HAP-1 (cell line): ENCODE measurements at places on chromosomes 6 and 20.

- peak; percentile 27 for DNase-seq
Observed at GRCh38 chr6:4805553-4806336, 29.5 kb downstream of the CDYL start.

GRCh38 chr6:33952016-33952415 is 148.2 kb upstream of the MLN start:
- no peak for DNase-seq

DNA sequence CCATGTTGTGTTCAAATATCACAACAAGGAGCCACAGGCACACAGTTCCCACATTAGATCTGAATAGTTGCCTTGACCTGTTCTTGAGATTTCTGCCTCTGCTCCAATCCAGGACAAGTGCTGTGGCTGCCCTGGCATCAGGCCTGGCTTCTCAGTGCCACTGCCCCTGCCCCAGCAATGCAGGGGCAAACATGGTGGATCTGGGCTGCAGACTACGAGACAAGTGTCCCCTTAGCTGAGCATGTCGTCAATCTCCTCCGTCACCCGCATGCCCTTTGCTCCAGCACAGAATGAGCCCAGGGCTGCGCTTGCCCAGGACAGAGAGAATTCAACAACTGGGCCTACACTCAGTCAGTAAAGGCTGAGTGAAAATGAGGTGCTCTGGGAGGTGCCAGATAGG is 201.6 kb downstream of the SYNDIG1 start:
- no peak for DNase-seq

DNA sequence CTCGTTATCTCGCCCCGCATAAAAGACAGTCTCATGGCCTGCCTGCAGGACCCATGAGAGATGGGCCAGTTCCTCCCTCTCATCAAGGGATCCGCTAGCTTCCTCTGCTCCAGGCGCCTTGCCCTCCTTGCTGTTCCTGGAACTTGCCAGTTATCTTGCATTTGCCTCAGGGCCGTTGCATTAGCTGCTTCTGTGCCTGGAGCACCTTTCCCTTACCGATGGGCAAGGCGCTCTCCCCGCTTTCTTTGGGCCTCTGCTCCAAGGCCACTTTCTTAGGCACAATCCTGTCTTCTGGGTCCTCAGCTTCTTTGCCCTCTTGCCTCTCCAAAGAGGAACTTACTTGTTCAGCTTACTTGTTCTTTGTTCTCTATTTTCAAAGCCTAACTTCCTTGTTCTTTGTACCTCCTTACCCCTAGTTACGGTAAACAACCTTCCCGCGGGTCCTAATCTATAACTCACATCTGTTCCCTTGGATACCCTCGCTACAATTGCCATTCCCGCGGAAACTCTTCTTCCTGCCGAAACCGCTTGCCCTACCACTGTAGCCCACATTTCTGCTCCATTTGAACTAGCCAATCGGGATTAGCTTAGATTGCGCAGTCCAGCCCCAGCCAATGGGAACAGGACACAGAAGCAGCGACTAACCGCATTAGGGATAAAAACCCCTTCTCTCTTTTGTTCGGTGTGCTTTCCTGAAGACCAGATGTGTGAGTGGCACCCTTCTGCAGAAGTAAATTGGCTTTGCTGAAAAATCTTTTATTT is 887 bp upstream of the NSFL1C start:
- DNase-seq: no peak

- no peak for DNase-seq
Observed at GRCh38 chr6:122753000-122753687, 26.4 kb upstream of the FABP7 start.

DNA sequence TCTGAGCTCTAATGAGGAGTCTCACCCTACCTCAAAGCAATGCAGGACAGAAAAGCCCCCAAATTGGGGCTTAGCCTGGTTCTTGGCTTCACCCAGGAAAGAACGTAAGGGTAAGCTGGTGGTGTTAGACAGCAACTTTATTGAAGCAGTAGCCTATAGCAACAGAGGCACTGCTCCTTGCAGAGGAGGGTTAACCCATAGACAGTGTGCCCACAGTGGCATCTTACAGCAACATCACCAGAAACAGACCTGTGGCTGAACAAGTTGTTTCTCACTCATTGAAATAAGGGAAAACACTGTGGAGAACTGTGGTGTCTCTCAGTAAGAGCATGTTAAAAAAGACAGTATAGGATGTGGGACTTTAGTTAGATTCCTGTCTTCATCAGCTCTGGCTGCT is 80.4 kb upstream of the SPTLC3 start:
- DNase-seq: no peak

GRCh38 chr20:51695574-51696303 is 72.5 kb downstream of the ATP9A start:
- DNase-seq: no peak

DNA sequence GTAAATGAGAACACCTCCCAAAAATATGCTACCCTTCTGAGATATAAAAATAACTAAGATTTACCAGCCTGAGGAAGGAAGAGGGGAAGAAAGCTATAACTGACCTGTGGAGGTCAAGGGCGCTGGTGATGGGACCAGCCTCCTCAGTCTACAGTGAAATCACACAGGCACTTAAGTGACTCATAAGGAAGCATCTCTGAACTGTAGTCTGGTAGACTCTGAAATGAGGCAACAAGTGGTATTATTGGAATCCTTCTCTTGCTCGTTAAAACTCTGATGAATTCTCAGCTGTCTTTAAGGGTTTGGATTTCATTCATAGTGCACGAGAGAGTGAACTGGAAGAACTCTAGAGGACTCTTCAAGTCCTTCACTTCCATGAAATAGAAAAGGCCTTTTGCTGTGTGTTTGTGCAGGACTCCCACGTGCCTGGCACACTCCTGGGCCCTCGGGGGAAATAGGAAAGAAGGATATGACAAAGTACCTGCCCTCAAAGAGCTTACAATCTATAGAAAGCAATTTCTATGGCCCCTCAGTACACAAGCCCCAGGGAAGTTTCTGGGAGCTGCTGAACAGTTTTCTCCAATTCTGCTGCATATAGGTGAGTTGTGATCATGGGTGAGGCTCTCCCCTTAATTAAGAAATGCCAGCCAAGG is 231.8 kb upstream of the RREB1 start:
- no peak for DNase-seq

GRCh38 chr6:28657769-28658465 is 132.2 kb downstream of the GPX5 start:
- peak; percentile 74 for DNase-seq

DNA sequence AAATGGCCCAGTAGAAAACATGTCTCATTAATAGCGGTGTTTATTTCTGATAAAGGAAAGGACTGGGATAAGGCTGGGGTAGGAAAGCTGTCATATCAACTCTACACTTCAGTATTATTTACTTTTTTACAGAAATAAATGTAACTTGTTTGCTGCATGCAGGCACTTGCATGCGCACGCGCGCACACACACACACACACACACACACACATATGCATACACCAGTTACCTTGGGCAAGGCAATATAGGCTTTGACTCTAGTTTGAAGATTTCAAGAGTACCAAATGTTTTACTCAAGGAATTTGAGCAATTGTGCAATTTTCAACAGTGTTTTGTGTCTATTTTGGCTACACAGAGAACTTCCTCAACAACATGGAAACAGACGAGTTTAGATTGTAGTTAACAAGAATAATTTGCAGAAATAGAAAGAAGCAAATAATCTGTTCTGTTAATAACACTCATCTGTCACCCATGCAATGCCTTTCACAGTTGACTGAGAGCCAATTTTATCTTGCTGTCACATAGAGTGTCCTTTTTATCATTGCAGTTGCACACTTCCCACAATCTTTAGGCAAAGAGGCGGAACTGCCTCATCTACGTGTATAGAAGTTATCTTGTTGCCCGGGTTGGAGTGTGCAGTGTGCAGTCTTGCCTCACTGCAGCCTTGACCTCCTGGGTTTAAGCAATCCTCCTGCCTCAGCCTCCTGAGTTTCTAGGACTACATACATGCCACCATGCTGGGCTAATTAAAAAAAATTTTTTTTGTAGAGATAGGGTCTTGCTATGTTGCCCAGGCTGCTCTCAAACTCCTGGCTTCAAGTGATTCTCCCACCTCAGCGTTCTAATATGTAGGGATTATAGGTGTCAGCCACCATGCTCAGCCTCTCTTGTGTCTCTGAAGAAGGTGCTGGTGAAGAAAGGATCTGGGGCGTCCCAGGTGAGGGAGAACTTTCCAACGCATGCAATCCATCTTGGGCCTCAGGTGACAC is 74.8 kb upstream of the SHLD1 start:
- no peak for DNase-seq

- peak; percentile 54 for DNase-seq
Observed at GRCh38 chr6:21769405-21769861, 175.9 kb downstream of the SOX4 start.

- no peak for DNase-seq
Observed at GRCh38 chr6:105196076-105196475, 16.3 kb upstream of the POPDC3 start.

DNA sequence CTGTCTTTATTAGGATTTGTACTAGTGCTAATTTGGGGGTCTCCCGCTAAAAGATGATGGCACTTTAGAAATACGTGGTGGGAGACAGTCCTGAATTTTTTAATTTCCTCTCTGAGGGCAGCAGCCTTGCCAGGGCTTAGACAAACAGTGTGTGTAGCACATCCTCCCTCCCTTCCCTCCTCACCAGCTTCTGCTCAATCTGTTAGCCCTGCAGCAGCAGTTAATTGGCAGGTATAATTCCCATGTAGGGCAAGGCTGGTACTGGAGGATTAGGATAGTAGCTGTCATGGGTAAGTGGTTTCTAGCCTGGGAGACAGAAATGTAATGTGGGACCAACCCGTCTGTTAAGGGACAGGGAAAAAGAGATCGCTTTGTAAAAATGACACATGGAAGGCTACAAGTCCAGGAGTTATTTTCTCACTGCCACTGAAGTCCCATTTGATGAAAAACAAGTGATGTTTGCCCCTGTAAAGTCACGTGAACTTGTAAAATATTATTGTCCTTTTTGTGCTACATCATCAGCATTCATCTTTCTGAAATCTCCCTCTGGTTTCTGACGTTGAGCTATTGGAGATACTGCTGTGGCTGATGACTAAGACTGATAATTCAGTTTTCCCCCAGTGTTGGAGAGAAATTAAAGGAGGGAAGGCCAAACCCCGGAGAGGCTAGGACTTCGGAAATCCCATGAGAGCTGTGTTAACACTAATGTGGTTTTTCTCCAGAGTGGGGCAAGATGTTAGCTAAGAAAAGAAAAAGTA is 40.6 kb downstream of the CTNNBL1 start:
- DNase-seq: no peak

DNA sequence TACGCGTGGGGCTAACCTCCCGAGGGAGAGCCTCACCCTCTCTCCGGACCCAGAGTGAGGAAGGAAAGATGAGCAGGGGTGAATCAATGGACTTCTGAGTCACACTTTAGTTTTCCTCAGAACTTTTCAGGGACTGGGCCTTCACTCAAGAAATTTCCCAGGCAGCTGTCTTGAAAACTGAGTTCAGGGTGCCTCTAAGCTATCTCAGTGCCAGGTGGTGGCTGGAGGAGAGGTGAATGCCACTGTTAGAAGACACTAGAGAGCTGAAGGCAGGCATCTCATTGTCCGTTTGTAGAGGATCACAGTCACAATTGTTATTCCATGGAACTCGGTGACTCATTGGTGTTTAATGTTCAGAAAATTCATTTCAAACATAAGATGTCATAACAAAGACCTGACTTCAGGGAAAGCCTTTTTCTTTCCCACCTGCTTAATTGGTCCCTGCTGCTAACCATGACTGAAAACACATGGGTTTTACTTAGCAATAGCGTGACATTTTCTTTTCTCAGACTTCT is 5.3 kb upstream of the SERPINB6 start:
- no peak for DNase-seq

DNA sequence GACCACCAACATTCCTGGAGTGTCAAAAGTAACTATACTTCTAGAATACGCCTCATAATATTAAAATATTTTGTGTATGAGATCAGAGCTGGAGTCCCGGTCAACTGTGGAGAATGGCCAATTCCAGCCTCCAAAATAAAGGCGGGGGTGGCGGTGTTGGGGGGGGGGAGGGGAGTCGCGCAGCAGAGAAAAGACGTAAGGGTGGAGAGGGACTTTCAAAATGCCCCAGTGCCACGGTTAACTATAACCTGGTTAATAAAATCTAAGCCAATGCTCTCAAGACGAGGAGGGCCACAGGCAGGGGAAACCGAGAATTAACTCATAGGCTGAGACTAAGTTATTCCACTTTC is 1.3 kb downstream of the NUP153 start:
- peak; percentile 39 for DNase-seq

- DNase-seq: no peak
Observed at GRCh38 chr6:1110164-1110563, 201.7 kb upstream of the FOXQ1 start.

- DNase-seq: no peak
Observed at GRCh38 chr6:133577851-133578250, 311.1 kb upstream of the TCF21 start.
